ENCODE measurements at places on chromosomes 11 and 22.

GRCh38 chr22:28600546-28601143 is 79.0 kb downstream of the TTC28 start:
- no peak for ATAC-seq

- ATAC-seq: no peak
These were observed 4.4 kb downstream of the OR5M8 start for GRCh38 chr11:56486801-56487200.

- ATAC-seq: no peak
These were observed 121.5 kb upstream of the TEAD1 start for GRCh38 chr11:12552692-12553091.

GRCh38 chr22:49632199-49633009 is 195.3 kb downstream of the BRD1 start:
- ATAC-seq: no peak

GRCh38 chr11:20444535-20444934 is 57.0 kb downstream of the PRMT3 start:
- no peak for ATAC-seq

DNA sequence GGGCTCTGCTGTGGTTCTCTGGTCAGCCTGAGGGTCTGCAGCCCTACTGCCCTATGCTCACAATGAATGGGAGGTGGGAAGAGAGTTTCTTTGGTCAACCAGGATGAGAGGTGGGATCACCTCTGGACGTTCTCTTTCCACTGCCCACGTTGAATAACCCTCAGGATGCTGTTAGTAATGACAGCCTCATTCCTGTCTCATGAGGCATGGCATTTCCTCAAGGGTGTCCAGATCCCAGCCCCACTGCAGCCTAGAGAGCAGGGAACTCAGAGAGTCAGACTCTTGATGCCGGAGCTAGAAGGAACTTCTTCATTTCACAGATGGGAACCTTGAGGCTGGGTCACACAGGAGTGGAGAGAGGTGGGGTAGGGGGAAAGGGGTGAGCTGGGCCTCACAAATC is 196.0 kb downstream of the CEP164 start:
- no peak for ATAC-seq

Data from activated CD4-positive, CD25-positive, alpha-beta regulatory T cell treated with anti-CD3 and anti-CD28 coated beads, Interleukin-2, amount 50 U/mL, for 24 hours (primary cell).